Heart left ventricle (tissue), 16 donors: ENCODE measurements at places on chromosomes 12 and 14.

- DNase-seq = peak; percentile 58
- no peak overlapping the region for H3K27ac ChIP-seq
- peaks cover 20% of the 10 kb centered on the region for H3K4me1 ChIP-seq
- H3K27me3 ChIP-seq = no peaks in the 10 kb centered on the region
- H3K4me3 ChIP-seq = no peak overlapping the region
Observed at GRCh38 chr14:105350450-105351244, 36.1 kb downstream of the PACS2 start.

- H3K27me3 ChIP-seq = peaks cover 27% of the 10 kb centered on the region
- no peak overlapping the region for H3K27ac ChIP-seq
- H3K36me3 ChIP-seq = no peaks in the 10 kb centered on the region
- peaks cover 36% of the 10 kb centered on the region for H3K4me1 ChIP-seq
Observed at GRCh38 chr14:85527445-85528035, 2.4 kb upstream of the FLRT2 start.

DNA sequence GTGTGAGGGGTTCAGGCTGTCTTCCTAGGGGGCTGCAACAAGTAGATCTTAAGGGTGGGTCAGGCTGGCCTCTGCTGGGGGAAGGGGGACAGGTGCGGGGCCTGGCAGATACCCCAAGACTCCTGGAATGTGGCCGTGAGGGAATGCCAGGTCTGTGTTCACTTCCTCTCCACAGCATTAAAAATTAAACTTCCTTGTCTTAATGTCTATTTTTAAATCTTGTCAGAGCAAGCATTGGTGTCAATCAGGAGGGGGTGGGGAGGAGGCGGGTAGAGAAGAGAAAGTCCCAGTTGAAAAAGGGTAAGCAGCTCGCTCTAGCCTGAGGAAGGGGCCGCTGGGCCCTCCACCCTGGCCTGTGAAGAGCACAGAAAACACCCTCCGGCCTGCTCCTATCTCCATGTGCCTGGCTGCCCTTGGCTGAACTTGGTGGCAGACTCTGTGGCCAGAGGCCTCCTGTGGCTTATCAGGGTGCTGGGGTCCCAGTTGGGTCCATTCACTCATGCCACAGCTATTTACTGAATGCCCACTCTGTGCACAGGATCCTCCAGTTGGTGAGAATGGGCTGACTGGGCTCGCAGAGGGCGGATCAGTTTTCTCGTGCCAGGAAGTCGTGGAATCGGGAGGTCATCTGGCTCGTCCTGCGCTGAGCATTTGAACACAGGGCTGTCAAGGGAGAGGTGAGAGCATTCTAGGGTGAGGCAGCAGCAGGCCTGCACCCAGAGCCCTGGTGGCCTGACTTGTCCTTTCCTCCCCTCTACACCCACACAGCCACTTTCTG is 128.8 kb downstream of the TSPAN9 start:
- H3K4me1 ChIP-seq = peaks cover 32% of the 10 kb centered on the region
- H3K27me3 ChIP-seq = no peaks in the 10 kb centered on the region
- peak overlapping the region; percentile 76 for H3K27ac ChIP-seq
- no peak overlapping the region for H3K4me3 ChIP-seq

DNA sequence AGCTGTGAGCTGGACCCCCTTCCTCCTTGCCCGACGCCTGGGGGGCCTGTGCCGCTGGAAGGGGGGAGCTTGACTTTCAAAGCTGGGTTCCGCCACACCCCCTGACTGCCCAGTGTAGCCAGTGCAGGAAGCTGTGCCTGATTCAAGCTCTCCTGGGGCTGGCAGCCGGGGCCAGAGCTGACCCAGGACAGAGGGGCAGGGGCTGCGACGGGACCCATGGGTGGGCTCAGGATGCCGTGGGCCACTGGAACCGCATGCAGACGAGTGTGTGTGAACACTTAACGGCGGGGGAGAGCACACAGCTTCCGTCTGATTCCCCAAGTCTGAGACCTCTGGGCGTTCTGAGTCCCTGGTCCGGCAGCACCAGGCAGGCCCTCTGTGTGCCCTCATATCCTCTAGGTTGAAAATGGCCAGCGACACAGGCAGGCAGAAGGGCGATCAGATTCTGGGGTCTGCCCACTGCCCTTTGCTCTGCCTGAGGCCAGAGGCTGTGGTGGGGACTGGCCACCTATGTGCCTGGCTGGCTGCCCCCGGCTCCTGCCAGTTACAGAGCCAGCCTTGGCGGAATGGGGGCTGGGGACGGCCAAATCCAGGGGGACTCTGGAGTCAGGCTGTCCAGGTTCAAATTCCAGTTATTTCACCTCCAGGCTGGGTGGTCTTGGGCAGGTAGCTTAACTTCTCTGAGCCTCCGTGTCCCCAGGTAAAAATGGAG is 54.0 kb downstream of the CYP46A1 start:
- peaks cover 35% of the 10 kb centered on the region for H3K4me1 ChIP-seq
- peak overlapping the region; percentile 91 for H3K27ac ChIP-seq
- peak overlapping the region; percentile 66 for H3K4me3 ChIP-seq

DNA sequence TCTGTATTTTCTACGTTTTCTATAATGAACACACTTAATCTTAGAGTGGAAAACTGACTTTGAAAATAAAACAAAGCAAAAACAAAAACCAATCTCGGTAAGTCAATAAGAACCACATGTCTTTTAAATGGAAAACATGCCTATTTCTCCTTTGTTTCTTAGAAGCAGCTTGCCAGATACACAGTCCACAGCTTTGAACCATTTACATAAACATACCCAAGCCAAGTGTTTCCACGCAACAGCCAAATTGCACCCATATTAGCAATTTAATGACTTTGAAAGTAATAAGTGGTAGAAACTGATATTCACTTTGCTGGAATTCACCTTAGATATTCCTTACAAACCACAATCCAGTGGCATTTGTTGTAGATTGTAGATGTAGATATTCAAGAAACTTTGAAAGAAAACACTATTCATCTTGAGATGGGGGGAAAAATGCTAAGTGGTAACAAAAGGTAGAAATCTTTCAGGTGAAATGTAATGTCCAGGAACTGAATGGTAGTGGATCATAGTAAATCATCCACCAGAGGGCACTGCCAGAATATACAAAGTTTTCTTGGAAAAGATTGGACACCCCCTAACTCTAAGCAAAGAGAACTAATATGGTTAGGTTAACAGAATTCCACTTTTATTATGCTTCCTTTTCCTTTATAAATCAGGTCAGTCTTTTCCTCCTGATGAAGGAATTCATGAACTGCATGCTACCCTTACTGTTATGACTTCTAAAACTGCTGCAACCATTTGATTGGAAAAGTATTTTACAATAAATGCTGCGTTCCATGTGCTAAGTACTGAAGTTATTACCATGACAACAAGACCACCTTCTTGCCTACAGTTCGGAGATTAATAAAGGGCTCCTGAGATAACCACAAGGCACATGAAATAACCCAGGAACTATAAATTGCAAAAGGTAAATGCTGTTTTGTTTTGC is 69.8 kb downstream of the RERG start:
- H3K36me3 ChIP-seq = no peaks in the 10 kb centered on the region
- H3K4me1 ChIP-seq = no peaks in the 10 kb centered on the region
- no peak overlapping the region for H3K27ac ChIP-seq
- peak; percentile 20 for DNase-seq

DNA sequence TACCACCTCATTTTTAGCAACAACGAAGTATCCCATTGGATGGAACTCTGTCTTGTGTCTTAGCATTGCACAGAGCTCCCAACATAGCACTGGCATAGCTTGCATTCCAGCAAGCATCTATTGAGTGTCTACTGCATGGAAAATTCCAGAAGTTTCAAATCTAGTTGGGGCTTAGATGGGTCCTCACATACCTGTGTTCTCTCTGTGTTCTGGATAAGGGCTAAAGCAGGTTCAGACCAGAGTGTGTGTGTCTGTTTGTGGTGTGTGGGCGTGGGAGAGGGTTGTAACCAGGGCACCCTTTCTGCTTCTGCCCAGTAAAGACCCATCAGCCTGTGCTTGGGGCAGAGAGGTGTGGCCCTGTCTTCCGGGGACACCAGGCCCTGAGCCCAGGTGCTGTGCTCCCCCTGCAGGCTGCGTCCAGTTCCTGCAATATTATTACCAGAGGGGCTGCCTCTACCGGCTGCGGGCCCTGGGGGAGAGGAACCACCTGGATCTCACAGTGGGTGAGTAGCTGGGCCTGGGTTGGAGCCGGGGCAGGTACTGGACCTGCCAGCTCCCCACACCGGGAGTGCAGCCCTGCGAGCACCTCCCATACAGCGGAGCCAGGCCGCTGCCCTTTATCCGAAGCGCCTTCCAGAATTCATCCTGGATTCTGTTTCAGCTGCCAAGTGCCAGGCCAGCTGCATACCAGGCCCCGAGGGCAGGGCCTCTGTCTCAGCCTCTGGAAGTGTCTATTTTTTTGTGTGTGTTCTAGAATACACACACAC is 20.3 kb downstream of the RHOF start:
- H3K36me3 ChIP-seq = no peaks in the 10 kb centered on the region
- DNase-seq = peak; percentile 75
- H3K4me3 ChIP-seq = no peak overlapping the region
- no peaks in the 10 kb centered on the region for H3K27me3 ChIP-seq

- peaks cover 35% of the 10 kb centered on the region for H3K27me3 ChIP-seq
- no peak overlapping the region for H3K27ac ChIP-seq
- H3K36me3 ChIP-seq = no peaks in the 10 kb centered on the region
- DNase-seq = no peak
- no peak overlapping the region for H3K4me3 ChIP-seq
- H3K4me1 ChIP-seq = no peaks in the 10 kb centered on the region
Observed at GRCh38 chr14:92917041-92917940, 5.7 kb upstream of the CHGA start.

DNA sequence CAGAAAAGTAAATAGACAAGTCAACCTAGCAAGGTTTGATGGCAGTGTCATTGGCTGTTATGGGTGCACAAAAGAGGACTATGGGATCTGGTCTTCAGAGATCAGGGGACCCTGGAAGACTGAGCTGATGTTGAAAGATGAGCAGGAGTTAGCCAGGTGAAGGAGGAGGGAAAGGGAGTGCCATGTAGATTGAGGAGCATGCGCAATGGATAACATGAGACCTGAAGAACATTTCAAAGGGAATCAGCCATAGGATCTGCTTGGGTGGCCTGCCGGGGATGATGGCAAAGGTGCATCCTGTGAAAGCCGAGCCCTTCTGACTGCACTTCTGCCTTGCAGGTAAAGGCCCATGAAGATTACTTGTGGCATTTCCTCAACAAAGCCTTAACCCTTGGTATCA is 90.8 kb downstream of the TBC1D30 start:
- no peak overlapping the region for H3K27ac ChIP-seq
- H3K4me1 ChIP-seq = no peaks in the 10 kb centered on the region
- DNase-seq = no peak
- no peaks in the 10 kb centered on the region for H3K27me3 ChIP-seq
- no peak overlapping the region for H3K4me3 ChIP-seq

GRCh38 chr12:113439606-113440030 is 17.4 kb downstream of the SDSL start:
- no peaks in the 10 kb centered on the region for H3K4me1 ChIP-seq
- H3K4me3 ChIP-seq = no peak overlapping the region
- no peaks in the 10 kb centered on the region for H3K36me3 ChIP-seq
- no peak overlapping the region for H3K27ac ChIP-seq
- H3K27me3 ChIP-seq = no peaks in the 10 kb centered on the region
- no peak for DNase-seq

DNA sequence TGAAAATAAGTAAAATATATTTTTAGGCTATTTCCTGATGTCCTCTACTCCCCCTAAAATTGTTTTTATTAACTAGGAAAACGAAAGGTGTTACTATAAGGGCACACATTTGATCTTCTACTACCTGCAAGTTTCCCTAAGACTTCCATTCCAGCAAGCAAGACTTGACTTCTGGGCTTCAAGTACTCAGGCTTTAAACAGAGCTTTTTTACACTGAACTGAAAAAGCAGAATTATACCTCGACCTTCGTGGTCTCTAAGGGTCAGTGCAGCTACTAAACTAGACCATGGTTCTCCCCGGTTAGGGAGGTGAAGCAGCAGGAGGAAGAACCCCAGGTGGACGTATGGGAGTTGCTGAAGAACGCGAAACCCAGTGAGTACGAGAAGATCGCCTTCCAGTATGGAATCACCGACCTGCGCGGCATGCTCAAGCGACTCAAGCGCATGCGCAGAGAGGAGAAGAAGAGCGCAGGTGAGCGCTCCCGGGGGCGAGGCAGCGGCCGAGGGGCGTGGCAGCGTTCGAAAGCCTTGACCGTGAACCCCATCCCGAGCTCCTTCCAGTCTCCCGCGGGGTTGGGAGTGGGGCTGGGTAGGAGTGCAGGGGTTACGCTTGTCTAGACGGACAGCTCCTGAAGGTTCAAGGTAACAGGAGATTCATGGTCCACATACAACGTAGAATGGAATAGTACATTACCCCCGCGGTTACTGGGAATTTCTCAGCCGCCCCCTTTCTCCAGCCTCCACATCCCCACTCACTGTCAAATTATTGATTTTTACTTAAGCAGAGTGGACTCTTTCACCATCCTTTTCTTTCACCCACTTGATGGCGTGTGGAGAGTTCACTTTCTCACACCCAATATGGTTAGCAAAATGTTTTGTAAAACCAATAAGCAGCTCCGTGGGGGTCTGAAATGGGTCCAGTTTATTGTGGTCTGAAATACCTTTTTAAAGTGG is 47.6 kb downstream of the MYBPC1 start:
- peaks cover 8% of the 10 kb centered on the region for H3K4me1 ChIP-seq
- no peak for DNase-seq
- no peak overlapping the region for H3K27ac ChIP-seq
- H3K36me3 ChIP-seq = no peaks in the 10 kb centered on the region

- H3K4me1 ChIP-seq = no peaks in the 10 kb centered on the region
- H3K27me3 ChIP-seq = no peaks in the 10 kb centered on the region
- H3K36me3 ChIP-seq = no peaks in the 10 kb centered on the region
- no peak overlapping the region for H3K27ac ChIP-seq
- no peak overlapping the region for H3K4me3 ChIP-seq
Observed at GRCh38 chr14:38174711-38175110, 33.0 kb upstream of the SSTR1 start.

GRCh38 chr12:115763982-115764621 is 513.4 kb downstream of the MED13L start:
- DNase-seq = no peak
- no peaks in the 10 kb centered on the region for H3K4me1 ChIP-seq
- H3K4me3 ChIP-seq = no peak overlapping the region
- no peaks in the 10 kb centered on the region for H3K36me3 ChIP-seq
- H3K27me3 ChIP-seq = peaks cover 11% of the 10 kb centered on the region

DNA sequence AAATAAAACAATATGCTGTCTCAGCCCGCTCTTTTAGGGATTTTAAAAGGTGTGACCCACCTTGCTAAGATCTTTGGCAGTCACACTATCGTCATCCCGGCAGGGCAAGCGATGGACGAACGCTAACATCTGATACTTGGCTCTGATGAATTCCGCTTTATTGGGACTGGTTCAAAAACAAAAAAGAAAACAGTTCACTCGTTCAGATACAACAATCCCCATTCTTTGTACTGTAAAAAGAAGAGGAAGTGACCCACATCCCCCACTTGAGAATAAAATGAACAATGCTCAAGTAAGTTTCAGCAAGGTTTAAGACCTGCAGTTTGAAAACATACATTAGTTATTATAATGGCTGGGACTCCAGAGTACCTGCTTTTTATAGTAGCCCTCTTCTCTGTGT is 7.3 kb downstream of the GIT2 start:
- no peak overlapping the region for H3K4me3 ChIP-seq
- peaks cover 8% of the 10 kb centered on the region for H3K36me3 ChIP-seq
- peak overlapping the region; percentile 31 for H3K27ac ChIP-seq
- H3K27me3 ChIP-seq = no peaks in the 10 kb centered on the region
- peaks cover 15% of the 10 kb centered on the region for H3K4me1 ChIP-seq
- no peak for DNase-seq

- no peaks in the 10 kb centered on the region for H3K27me3 ChIP-seq
- no peak overlapping the region for H3K27ac ChIP-seq
Observed at GRCh38 chr12:66319266-66319954, 17.1 kb downstream of the HELB start.
